Activated CD4-positive, alpha-beta T cell treated with anti-CD3 and anti-CD28 coated beads, Interleukin-10, Interleukin-2, amounts not matched to agents 100 ng/mL and 50 ng/mL, durations not matched to agents 16 hours and 8 hours (primary cell): ENCODE measurements at places on chromosomes 11 and 22.

DNA sequence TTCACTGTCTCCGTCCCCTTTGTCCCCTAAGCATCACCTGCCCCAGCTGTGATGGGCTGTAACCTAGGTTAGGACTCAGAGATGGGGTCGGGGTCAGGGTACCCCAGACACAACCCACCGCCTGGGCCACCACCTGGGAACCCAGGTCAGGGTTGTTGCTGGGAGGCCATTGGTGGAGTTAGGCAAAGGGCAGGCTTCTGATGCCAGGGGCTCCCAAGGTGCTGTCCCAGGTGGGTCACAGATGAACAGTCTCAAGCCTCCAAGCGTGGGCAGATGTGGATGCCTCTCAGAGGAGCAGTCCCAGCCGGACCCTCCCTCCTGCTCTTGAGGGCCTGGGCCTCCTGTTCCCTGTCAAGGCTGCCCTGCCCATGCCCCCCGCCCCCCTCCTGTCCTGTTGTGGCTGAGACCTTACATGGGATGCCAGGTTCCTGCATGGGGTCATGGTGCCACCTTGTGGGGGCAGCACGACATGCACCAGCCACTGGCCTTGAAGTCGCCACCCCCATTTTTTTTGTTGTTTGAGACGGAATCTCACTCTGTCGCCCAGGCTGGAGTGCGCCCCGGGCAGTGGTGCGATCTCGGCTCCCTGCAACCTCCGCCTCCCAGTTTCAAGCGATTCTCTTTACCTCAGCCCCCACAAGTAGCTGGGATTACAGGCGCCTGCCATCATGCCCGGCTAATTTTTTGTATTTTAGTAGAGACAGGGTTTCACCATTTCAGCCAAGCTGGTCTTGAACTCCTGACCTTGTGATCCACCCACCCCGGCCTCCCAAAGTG, 12.1 kb downstream of the GATD1 start:
- peak; percentile 71 for DNase-seq

DNA sequence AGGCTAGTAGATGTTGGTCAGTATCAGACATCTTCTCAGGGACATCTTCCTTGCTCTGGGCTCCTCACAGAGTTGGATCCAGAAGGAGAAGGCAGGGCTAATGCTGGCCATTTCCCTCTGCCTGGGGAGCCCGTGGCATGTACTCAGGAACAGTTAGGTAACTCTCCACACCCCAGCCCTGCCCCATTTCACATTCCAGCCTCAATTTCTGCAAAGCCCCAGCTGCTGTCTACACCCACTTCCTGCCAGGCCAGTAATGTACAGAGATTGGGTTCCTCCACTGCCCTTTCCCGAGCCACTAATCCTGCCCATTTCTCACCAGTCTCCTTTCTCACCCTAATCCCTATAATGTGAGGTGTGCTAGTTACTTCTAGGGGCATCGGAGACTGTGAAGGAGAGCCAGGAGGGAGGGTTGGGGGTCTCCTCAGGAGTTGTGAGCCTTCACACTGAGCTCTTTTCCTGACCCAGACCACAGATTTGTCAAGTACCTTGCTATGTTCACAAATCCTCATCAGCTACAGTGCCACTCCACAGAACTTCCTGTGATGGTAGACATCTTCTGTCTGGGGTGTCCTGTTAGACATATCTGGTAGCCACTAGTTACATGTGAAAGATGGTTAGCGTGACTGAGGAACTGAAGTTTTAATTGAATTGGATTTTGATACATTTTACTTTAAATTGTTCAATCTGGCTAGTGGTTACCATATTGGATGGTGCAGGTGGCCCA, 1.3 kb upstream of the SEC14L3 start:
- no peak for DNase-seq

DNA sequence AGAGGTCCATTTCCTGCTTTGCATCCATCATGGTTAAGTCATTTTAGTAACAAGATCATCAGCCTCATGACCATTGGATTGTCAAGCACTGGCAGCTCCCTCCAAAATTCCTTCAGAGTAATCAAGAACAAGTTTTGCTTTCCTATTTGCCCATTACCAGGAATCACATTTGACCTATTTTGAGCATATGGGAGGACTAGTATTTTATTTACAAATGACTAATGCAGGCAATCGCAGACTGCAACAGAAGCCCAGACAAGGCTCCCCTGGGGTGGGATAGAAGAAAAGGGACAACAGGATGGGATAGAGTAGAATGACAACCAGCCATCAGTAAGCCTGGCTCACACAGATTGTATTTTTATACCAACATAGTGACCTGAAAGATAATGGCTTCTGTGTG, 9.1 kb downstream of the MMP10 start:
- DNase-seq = no peak

DNA sequence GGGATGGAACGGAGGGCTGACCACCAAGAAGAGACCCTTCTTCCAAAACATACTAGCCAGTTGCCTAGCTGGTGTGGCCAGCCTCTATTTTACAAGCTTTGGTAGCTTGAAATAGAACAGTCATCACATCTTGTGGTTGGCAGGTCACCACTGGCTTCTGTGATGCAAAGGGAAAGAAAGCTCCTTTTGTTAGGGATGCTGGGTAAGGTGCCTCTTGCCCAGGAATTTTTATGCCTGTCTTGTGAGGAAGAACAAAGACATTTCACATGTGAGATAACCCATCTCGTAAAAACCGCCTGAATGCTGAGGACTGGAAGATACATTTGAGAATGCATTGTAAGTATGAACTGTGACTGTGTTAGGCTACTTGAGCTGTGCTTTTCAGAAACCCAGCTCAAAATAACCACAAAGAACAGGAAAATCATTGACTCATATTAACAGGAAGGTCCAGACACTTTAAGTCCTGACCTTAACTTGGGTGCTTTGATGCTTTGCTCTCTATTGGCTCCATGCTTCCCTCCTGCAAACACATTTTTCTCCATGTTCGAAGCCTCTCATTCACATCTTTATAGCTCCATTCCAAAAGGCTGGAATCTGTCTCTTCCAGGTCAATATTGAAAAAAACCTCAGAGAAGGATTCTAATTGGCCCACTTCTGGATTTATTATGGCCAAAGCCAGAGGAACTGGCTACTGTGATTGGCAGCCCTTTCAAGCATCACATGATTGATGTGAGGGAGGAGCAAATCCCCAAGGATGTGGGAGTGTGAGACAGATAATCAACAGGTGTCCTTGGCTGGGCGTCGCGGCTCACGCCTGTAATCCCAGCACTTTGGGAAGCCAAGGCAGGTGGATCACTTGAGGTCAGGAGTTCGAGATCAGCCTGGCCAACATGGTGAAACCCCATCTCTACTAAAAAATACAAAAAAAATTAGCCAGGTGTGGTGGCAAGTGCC, 53.9 kb downstream of the MICAL2 start:
- no peak for DNase-seq

DNA sequence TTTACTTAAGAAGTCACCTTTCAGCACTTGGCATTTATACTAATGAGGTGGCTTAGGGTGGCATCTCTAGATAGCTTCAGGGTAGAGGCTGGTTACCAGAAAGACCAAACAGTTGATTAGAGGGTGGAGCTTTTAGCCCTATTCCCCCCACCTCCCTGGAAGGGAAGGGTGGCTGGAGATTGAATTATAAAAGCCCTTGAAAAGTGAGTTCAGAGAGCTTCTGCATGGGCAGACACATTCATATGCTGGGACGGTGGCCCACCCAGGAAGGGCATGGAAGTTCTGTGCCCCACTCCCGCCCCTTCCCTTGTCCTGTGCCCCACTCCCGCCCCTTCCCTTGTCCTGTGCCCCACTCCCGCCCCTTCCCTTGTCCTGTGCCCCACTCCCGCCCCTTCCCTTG, 244.2 kb downstream of the DDX10 start:
- DNase-seq = no peak

DNA sequence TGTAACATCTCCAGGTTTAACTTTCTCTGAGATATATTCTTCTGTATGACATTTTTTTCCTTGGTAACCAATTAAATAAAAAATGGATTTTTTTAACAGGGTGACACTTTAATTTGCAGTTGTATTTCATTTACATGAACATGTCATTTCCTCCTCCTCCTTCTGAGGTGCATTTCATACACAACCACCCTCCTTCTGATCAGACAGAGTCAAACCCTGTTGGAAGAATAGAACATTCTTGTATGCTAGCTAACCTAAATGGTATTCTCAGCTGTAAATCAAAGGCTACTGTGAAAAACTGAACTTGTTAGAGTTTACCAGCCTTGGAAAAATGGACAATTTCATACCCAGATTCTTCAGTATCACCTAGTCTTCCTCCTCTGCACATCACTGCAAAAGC, 52.7 kb upstream of the CHRM4 start:
- no peak for DNase-seq

DNA sequence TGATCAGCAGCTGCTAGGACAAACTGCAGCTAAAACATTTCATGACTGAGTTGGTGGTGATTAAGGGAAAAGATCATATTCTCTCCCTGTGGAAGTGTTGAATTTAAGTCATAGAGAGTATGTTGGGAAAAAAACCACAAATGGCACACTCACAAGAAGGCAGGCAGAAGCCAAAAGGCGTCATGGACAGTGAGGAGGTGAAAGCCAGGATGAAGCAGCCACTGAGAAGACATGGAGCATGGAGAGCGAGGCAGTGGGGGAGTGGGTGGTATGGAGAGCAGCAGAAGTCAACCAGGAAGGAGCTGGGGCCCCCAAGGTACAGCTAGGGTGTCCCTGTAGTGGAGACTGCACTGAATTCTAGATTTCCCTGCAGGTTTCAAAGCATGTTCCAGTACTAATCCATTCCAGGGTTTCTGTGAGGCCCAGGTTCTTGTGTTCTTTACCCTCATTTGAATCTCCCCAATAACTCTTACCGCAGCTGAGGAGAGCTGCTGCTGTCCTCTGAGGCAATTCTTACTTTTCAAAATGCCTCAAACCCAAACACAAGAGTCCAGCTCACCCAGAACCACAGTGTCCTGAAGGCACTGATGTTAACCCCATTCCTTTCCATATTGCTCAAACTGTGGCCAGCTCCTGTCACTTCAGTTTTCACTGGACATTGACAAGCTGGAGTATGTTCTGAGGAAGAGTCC, 191.8 kb upstream of the E2F8 start:
- DNase-seq = no peak

- no peak for DNase-seq
Measured at GRCh38 chr11:118988280-118988679, 9.7 kb upstream of the CENATAC start.

DNA sequence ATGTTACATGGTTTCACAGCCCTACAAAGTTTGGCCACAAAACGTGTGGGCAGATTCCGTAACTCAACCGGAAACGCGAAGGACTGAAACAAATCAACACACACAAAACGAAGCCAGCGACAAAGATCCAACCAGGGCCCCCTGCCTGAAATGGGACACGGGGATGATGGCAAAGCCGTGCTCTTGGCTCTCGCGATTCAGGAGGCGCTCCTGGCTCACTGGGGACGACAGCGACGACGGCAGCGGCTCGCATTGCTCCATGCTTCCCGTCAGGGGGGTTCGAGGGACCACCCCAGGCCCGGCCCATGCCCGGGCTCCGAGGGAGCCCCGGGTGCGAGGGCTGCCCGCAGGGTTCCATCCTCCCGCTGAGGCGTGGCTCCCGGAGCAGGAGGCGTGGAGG, 4786.8 kb upstream of the OR11H1 start:
- DNase-seq = no peak
